ENCODE measurements at places on chromosomes 13 and 19.

DNA sequence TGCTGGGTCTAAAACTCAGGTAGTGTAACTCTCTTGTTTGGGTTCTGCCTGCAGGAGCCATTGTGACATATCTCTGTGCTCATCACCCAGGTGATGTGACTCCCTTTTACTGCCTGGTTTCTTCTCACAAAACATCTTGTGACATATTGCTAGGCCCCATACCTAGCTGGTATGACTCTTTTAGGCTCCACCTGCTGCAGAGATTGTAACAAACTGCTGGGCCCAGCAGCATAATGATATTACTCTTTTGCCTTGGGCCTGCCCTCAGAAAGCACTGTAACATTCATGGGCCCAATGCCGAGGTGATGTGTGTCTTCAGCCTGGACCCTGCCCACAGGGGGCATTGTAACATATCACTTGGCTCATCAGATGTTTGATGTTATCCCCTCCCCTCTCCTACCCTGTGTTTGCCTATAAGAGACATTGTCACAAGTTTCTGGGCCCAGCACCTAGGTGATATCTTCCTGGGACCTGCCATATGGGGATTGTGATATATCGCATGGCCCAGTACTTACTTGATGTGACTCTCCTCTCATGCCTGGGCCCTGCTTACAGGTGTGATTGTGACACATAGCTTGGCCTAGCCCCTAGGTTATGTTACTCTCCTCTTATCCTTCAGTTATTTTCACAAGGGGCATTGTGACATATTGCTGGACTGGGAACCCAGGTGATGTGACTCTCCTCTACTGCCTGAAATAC, 18.0 kb upstream of the ZNF681 start:
- no peak for DNase-seq

DNA sequence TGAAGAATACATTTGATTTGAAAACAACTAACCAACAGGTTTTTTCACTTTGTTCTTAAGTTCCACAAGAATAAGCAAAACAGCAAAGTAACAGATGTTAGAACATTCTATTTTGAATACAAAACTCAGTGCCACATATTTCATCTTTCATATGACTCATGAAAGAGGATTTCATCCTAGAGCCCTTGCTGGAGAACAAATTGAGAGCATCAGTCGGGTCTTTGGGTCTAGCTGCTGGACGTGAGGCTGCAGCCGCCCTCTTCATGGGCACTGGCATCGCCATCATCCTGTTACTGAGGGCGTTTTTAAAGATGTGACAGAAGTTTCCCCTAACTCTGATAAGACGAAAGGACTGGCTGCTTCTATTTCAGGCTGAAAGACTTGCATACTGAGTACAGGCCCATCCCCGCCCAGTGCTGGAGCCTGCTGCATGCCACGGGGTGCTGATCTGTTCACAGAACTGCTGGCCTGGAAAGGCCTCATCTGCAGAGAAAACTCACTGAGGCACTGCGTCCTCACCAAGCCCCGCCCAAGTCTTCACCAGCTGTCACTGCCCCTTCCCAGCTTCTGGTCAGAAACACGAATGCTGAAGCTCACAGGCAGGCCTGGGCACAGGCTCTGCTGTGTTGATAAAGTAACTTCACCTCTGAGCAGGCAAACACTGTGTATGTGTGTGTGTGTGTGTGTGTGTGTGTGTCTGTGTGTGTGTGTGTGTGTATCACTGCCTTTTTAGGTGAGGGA, 101.4 kb downstream of the TUBGCP3 start:
- DNase-seq, result peak; percentile 79

GRCh38 chr13:29537736-29538651, 57.5 kb downstream of the SLC7A1 start:
- peak; percentile 26 for DNase-seq

DNA sequence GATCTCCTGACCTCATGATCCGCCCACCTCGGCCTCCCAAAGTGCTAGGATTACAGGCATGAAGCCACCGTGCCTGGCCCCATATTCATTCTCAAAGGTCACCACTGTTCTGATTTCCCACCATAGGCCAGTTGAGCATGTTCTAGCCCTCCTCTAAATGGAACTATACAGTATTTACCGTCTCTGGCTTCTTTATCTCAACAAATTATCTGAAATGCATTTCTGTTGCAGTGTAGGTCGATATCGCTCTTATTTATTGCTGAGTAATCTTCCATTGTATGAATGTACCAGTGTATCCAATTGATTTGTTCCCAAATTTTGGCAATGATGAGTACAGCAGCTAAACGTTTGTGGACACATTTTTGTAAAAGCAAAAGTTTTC, 15.4 kb downstream of the SLC1A5 start:
- no peak for DNase-seq

- no peak for DNase-seq
Measured at GRCh38 chr13:22589880-22590279, 590.9 kb upstream of the SGCG start.

DNA sequence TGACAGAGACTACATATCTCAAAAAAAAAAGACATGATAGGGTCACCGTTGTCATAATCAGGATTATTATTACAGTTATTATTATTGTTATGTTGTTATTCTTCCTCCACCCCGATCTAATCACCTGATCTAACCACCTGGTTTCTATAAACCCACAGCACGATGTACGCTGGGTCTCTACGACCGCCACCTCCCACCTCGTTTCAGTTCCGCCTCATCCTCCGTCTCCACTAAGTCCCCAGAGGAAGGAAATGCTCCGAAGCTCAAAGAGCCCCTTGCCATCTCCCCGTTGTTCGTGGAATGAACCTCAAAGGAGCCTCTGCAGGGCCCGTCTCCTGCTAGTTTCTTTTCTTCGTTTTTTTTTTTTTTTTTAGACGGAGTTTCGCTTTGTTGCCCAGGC, 15.9 kb upstream of the MEIS3 start:
- no peak for DNase-seq

DNA sequence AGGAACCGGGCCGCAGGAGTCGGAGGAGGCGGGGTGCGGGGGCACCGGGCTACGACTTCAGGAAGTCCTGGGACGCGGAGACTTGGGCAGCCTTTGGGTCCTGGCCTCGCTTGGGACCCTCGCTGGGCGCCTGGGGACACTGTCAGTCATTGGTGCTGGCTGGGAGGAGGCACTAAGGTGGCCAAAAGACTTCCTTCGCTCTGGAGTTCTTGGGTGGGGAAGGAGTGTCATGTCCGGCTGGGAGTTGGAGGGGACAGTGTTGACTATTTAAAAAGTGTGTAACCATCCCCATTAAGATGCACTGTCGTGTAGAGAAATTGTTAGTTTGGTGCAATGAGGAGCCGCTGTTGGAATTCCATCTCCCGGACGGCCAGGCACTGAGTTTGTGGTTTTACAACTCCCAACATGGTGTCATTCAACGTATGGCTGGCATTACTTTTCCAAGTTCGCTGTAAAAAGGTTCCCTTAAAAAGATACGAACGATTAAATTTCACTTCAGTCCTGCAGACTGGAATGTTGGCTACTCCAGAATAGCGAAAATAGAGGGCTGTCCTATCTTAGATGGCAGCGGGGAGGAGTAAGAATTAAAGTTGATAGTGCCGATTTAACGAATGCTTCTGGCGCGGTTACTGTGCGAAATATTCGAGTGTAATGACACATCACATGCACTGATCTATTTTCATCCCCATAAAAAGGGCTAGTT, 776 bp downstream of the DNAJC3 start:
- DNase-seq, result peak; percentile 23

GRCh38 chr13:76213423-76213904, 577.3 kb downstream of the LMO7 start:
- no peak for DNase-seq

GRCh38 chr13:73765651-73766384, 368.4 kb downstream of the KLF12 start:
- DNase-seq, result peak; percentile 14

GRCh38 chr13:62014299-62014698, 598.6 kb upstream of the PCDH20 start:
- no peak for DNase-seq

GRCh38 chr19:6677883-6678689, 8.1 kb upstream of the TNFSF14 start:
- no peak for DNase-seq

DNA sequence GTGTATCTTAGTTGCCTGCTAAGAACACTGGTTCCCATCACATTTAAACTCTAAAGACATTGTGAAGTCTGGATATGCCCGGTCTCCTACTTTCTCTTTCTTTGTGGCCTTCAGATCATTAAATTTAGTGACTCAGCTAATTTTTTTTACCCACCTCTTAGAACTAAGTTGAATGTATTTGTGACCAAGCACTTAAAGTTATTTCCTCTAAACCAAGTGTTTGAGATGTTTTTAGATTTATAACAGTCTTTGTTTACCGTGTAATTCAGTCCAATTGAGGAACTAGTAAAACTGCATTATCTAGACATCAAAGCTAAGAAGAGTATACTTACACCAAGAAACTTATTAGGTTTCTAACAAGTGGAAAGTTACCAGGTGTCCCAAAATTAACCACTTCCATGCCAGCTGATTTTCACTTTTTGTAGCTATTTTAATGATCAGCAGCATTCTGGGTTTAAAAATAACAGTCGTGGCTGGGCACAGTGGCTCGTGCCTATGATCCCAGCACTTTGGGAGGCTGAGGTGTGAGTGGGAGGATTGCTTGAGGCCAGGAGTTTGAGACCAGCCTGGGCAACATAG, 53.1 kb downstream of the ARHGAP35 start:
- no peak for DNase-seq

DNA sequence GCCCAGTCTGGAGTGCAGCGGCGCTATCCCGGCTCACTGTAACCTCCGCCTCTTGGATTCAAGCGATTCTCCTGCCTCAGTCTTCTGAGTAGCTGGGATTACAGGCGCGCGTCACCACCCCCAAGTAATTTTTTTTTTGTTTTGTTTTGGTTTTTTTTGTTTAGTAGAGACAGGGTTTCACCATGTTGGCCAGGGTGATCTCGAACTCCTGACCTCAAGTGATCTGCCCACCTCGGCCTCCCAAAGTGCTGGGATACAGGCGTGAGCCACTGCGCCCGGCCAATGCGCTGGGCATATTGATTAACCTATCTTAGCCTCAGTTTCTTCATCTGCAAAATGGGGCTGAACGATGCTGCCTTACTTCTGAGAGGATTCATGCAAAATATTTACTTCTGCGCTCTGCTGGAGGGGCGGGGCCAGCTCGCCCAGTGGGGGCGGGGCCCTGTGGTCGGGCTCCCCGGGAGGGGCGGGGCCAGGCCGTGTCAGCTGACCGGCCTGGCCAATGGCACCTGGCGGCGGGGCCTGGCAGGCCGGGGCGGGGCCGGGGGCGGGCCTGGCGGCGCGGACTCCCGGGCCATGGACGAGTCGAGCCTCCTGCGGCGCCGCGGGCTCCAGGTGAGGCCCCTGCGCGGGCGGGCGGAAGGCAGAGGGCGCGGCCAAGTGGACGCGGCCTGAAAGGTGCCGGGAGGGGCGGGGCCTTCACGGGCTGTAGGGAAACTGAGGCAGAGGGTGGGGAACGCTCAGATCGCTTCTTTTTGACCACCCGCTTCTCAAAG, at the start of gene MAST3:
TSS of gene MAST3 (plus strand) at position 562 of the 776 bp plus-strand sequence. CDS start at position 577, 15 bp downstream.
- peak; percentile 76 for DNase-seq

DNA sequence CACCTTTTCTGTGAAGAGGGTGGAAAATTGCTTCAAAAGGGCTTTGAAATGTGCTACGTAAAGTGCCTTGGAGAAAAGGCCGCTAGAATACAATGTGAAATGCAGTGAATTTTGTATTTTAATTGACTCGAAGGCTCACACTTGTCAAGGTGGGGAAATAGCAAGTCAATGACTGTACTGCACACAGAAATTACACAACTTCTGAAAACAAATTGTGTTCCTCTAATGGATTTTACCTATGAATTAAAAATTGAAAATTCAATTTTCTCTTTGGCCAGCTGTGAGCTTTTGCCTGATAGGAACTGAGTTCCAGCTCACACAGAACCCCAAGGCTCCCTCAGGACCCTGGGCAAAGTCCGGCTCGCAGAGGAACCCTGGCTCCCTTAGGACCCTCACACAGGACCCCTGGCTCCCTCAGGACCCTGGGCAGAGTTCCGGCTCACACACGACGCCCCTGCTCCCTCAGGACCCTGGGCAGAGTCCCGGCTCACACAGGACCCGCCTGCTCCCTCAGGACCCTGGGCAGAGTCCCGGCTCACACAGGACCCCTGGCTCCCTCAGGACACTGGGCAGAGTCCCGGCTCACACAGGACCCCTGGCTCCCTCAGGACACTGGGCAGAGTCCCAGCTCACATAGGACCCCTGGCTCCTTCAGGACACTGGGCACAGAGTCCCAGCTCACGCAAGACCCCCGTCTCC, 324.9 kb downstream of the UQCRFS1 start:
- no peak for DNase-seq

DNA sequence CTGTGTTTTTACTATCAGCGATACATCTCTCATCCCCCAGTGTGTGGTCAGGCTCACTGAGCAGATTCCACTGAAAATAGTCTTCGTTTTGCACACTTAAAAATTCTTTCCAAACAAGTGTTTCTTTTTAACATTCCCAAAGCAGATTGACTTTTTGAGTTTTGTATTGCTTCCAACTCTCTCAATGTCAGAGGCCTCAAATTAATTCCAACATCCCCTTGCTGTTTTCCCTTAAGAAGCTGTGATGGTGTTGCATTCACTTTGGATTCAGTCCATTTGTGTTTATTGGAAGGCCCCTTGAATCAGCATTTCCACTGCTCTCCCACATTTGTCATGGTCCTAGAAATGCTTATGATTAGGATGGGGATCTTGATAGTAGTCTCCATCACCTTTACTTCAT, 228.7 kb downstream of the KCNRG start:
- DNase-seq, result no peak

- no peak for DNase-seq
Measured at GRCh38 chr13:25908366-25908765, 143.4 kb downstream of the SHISA2 start.

GRCh38 chr19:49216071-49216470, 58.5 kb downstream of the TRPM4 start:
- DNase-seq, result peak; percentile 64

- no peak for DNase-seq
Measured at GRCh38 chr19:41501854-41502253, 58.9 kb downstream of the ERICH4 start.

DNA sequence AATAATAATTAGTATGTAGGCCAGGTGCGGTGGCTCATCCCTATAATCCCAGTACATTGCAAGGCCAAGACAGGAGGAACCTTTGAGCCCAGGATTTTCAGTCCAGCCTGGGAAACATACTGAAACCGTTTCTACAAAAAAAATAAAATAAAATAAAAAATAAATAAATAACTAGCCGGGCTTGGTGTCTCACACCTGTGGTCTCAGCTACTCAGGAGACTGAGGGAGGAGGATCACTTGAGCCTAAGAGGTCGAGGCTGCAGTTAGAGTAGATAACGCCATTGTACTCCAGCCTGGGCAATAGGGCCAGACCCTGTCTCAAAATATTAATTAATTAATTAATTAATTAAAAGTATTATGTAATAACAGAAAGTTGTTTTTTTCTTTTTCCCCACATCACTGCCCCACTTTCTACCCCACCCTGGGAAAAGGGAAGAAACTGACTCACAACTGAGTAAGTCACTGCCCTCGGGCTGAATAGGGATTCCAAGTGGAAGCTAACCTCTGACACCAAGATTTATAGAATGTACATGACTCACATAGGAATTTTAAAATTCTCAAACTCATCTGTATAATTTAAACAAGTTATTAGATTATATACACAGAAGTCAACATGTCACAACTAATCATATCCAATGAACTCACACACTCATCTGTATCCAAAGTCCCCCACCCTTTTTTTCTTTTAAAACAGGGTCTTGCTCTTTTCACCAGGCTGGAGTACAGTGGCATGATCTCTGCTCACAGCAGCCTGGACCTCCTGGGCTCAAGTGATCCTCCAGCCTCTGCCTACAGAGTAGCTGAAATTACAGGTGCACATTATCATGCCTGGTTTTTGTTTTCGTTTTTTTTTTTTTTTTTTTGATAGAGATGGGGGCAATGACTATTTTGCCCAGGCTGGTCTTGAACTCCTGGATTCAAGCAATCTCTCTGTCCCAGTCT, 12.5 kb downstream of the ZNF611 start:
- peak; percentile 86 for DNase-seq

- peak; percentile 37 for DNase-seq
Measured at GRCh38 chr13:48315969-48316650, 12.6 kb downstream of the RB1 start.

All from foreskin fibroblast (primary cell).